ENCODE measurements at places on chromosomes 1 and 21.

- DNase-seq, result peak; percentile 24
Measured at GRCh38 chr1:111399792-111400610, 27.5 kb downstream of the OVGP1 start.

DNA sequence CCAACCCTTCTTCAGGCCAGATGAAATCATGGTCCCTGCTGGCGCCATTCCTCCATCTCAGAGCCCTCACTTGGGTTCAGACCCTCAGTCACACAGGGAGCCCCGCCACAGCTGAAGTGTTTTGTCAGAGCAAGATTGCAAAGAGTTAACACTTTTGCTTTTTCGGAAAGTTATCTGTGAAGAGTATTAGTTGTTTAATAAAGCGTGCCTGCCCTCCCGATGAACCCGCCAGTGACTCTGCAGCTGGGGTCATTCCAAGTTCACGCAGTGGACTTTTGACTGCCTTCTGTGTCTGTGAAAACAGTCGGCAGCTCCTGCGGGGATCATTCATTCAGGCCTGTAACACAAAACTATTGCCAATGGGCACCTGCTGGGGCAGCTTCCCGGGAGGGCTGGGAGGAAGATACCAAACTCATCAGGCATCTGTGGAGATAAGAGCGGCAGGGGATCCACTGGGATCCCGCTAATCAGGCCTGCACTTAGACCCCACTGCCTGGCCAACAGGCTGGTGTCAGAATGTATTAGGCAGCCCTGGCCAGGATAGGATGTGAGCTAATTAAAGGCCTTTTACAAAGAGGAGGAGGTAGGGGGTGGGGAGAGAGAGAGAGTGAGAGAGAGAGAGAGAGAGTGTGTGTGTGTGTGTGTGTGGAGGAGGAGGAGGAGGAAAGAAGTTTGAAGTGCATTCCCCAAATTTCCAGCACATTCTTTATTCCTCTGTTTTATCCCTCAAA, 184.5 kb downstream of the DHRS3 start:
- DNase-seq, result no peak

GRCh38 chr1:180488661-180489060, 13.7 kb downstream of the ACBD6 start:
- no peak for DNase-seq

DNA sequence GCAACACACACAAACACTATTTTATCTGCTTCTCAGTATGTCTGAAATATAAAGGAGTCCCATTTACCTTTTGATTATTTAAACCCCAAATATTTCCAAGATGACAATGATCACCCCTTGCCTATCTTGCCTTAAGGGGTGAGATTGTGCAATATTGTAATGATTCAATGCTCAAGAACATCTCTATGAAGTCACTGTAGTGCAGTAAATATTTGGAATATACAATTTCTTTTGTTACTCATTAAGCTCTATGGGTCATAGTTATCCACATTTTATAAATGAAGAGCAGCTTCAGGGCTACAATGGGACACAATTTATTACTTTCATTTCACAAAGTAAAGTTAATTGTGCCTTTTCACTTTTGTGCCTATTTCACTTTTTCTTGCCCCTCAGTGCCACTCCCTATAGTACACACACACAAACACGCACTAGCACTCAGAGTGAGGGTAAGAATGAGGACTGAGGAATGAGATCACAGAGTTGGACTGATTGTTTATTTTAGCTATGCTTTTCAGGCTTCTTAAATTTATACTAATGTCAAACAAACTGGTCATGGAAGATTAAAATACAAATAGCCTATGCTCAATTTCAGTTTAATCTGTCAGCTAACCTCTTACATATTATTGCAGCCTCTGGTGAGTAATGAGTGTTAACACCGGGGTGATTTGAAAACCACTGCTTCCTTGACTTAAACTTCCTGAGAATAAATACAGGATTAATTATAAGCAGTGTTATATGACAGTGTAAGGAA, 521.0 kb upstream of the B3GALT2 start:
- DNase-seq, result no peak

- no peak for DNase-seq
Measured at GRCh38 chr1:47759936-47760629, 237.1 kb downstream of the TRABD2B start.

DNA sequence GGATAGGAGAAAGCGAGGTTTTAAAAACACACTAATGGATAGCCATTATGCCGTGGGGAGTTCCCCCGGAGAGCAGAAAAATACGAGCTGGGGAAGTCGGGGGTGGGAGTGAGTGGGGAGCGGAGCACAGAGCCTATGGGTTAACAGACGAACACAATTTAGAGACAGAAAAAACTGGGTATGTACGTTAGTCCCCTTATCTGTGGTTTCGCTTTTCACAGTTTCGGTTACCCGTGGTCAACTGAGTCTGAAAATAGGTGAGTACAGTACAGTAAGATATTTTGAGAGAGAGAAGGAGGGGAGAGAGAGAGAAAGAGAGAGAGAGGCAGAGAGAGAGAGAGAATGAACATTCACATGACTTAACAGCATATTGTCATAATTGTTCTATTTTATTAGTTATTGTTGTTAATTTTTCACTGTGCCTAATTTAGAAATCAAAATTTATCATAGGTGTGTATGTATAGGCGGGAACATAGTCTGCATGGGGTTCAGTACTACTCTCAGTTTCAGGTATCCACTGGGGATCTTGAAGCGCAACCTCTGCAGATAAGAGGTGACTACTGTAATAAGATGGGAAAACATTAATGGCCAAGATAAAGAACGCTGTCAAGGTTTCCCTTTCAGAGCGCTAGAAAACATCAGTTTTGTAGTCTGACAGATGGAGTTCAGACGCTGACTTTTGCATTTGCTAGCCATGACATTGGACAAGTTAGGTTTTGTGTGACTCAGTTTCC, 125.6 kb upstream of the LMO4 start:
- no peak for DNase-seq

DNA sequence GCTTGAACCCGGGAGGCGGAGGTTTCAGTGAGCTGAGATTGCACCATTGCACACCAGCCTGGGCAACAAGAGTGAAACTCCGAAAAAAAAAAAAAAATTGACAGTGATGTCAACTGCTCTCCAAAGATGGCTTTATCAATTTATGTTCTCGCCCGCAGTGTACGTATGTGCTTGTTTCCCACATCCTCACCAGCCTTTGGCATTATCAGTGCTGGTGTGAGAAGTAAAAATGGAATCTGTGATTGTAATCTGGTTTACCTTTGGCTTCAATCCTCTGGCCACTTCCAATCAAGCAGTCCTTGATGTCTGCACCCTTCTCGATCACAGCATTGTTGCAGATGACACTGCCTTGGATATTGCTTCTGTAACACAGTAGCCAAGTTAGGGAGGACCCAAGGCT, 14.4 kb upstream of the PTCH2 start:
- no peak for DNase-seq

- DNase-seq, result no peak
Measured at GRCh38 chr1:95957748-95958147, 723.7 kb downstream of the RWDD3 start.

- no peak for DNase-seq
Measured at GRCh38 chr1:192284927-192285326, 31.9 kb upstream of the RGS21 start.
